Activated T-cell treated with anti-CD3 and anti-CD28 coated beads, Interleukin-2, amount 50 U/mL, for 1 hour (primary cell): ENCODE measurements at places on chromosomes 4 and X.

DNA sequence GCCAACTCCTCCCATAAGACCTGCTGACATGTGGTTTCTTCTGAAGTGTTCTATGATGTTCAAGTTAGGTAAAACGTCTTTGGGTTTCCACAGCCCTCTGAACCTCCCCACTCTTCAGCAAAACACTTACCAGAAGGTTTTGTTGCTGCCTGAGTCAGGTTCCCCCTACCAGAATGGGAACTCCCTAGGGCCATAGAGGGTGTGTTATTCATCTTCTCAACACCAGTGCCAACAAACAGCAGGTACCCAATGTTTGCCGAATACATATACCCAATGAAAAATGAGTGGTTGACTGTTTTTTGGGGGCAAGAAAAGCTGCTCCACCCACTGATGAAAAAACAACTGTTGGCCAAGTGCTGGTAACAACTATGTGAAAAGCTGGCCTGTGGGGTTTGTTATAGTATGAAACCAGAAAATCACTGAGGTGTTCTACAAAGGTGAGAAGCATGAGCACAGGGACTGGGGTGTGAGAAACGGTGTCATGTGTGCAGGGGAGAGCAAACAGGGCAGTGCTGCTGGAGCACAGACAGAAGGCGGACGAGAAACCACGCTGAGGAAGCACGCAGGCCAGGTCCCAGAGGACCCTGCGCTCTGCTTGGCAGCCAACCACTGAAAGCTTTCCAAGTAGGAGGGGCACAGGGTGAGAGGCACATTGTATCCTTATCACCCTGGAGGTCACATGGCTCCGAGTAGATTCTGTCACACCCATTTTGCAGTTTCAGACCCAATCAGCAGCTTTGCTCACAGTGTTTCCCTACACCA lies 28.8 kb downstream of the ATP8A1 start:
- DNase-seq: peak; percentile 42

GRCh38 chrX:2697306-2697705 lies 6.2 kb downstream of the CD99 start:
- DNase-seq: no peak

DNA sequence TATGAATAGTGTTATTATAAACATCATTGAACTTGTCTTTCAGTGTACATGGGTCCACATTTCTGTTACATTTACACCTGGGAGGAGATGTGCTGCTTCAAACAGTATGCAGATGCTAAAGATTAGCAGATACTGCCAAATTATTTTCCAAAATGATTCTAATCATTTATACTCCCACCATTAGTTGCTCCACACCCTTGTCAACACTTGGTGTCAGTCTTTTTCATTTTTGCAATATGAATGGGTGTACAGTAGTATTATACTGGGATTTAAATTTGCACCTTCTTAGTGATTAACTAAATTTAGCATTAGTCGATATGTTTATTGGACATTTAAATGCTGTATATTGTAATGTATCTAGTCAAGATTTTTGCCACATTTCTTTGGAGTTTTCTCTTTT lies 131.6 kb upstream of the GRID2 start:
- DNase-seq: no peak

DNA sequence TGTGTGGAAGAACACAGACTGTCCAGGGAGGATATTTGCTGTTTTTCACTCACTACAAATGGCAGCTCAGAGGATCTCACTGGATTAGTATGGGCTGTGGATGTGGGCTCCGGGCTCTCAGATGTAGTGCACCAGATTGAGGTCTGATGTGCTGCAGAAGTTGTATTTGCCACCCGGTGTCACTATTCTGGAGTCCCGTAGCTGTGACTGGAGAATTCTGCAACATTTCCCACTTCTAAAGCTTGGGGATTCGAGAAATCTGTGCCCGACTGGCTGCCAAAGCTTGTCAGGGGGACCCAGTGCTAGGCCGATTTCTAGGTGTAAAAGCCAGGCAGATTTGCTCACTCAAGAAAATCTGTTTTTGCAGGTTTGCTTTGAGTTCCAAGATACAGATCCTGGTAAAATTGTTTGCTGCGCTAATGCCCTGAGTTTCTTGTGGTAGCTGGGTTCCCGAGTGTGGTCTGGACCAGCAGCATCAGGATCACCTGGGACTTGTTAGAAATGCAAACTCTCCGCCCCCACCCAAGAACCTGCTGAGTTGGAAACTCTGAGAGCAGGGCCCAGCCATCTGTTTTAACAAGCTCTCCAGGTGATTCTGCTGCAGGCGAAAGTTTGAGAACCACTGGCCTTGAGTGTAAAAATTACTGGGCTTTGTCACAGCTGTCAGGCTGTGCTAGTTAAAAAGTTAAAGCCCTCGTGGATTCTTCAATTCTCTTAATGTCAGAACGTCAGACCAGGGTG lies 18.1 kb downstream of the KIT start:
- no peak for DNase-seq

DNA sequence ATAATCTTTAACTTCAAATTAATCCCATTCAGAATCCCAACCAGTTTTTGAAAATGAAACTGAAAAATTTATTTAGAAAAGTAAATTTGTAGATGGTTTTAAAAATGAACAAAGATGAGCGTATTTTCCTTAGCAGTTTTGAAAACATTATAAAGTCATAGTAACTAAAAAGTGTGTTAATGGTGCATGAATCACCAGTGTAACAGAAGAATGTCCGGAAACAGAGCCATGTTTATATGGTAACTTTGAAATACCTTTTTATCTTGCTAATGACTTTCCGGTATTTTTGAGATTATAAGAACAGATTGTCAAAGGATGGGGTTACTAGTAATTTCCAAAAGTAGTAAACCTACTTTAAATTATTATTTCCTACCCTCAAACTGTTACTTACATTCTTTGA lies 145.9 kb downstream of the IRS4 start:
- DNase-seq: no peak

- DNase-seq: no peak
Observed at GRCh38 chrX:45172890-45173289, 27.8 kb downstream of the DIPK2B start.

DNA sequence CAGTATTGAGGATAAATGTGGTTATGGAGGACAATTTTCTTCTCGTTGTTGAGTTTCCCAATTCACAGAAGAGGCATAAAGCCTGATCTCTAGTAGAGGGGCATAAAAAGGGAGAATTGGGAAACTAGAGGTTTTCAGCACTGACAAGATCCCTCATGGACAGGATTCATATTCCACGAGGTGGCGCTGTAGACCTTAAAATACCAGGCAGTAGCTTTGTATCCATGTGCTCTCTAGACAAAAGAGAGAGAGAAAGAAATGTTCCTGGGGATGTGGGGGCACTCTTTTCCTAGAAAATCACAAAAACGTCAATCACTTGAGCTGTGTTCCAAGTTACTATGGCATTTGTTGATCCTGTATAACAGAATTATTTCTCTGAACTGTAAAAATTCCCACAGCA lies 128.3 kb downstream of the MAGEE1 start:
- DNase-seq: no peak

- no peak for DNase-seq
Observed at GRCh38 chr4:38463268-38463958, 200.6 kb upstream of the KLF3 start.

GRCh38 chr4:152698089-152698499 lies 18.3 kb upstream of the TMEM154 start:
- no peak for DNase-seq

DNA sequence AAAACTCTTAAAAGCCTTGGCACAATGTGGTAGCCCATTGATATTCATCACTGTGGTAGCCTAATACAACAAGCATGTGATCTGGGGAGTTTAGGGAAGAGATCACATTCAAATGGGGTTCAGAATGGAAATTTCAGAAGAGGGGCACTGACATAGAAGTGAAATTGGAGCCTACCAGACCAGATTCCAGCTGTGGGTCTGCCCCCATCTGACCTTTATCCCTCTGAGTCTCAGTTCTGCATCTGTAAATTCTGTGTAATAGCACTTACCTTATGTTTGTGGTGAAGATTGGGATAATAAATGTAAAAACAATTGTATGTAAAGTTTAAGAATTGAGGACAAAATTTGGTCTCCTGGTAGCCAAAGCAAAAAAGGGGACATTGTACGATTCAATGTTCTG lies 320.4 kb upstream of the BOD1L1 start:
- no peak for DNase-seq

DNA sequence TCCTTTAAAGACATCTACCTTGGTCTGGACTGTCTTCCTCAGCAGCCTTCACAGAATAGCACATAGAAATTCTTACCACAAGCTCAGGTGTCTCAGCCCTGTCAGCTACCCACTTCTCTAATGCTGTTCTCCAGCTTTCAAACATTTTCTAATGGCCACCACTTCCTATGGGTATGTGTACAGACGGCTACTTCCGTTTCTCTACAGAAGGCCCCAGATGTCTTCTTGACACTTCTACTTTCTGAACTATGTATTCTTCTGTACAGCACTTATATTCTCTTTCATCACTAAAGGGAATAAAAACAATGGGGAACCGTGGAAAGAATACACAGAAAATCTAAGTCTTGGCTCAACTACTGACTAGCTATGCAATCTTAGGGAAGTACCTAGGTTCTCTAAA lies 13.3 kb downstream of the OPHN1 start:
- no peak for DNase-seq

GRCh38 chr4:106318511-106318910 lies 2.2 kb downstream of the AIMP1 start:
- DNase-seq: no peak

DNA sequence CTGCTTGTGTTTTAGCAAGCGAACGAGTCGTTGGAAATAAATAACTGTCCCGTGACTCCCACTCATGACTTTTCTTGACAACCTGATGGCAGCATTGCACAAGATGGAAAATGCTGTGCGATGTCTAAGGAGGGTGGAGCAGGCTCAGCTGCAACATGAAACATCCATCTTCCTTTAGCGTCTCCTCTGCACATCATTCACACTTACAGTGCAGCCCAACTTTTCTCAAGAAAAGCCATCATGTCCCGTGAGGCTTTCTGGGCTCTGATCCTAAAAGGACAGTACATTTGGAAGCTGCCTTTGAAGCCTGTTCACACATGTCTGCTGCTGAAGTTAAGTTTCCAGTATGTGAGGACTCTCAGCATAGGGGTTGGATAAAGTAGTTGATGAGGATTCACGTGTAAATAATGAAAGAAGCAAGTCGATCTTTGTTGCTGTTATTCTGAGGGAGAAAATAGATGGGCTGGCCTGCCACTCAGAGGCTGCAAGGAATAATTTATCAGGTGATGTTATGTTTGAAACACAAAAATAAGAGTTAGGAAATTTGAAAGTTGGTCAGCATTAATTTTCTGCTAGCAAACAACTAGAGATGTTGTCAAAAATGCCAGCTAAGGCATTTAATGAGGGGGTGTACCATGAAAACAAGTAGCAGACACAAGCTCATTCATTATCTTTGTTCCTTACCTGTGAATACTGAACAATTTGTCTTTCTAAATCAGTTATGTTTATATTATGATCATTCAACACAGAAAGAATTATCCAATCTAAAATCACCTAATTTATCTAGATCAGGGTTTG lies 328.7 kb upstream of the ZFP42 start:
- no peak for DNase-seq

DNA sequence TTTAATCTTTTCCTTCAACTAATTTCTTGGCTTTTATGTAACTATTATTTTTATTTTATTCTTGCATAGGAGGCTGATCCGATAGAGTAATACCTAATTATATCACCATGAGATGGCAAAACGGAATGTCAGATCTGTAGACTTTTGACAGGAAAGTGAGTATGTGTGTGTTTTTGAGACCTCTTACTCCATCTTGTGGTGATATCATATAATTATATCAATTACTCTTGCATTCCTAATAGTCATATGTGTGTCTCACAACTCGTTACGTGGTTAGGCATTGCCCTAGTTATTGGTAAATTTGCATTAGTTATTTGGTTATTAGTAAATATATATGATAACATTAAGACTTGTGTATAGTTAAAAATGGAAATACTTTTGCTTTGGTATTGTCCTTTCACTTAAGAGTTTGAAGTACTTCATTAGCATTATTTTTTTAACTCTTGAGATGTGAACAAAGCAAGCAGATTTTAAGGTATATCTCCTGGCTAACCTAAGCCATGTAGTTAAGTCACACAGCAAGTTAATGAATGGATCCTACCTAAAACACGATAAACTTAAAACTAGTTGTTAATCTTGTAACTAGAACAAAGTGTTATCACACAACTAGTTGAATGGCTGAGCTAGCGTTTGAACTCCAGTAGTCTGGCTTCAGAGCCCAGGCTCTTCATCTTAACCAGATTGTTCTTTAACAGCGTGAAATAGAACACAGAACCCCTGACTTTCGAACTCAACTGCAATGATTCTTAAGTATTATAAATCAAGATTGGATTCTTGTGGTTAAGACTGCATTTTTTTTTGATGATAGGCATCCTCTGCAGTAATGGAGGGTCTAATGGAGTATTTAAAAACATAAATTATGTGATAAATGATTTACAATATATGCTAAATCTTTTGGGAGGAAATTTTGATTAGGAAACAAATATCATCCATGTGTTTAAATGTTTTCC lies 67.1 kb downstream of the PGRMC2 start:
- no peak for DNase-seq

DNA sequence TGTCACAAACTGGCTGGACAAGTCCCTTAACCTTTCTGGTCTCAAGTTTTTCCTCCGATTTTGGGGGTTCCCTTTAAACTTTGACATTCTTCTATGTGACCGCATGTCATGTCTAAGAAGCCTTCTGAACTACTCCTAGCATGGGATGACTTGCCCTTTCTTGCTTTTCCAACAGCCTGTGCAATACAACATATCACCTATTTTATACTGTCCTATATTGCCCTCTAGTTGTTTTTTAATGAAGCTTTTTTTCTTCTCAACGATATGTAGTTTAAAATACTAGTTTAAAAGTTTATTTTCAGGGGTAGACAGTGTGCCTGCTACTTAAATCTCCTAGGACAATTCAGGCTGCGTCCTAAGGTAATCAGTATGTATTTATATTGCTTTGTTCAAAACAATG lies 1.0 kb upstream of the IGBP1 start:
- no peak for DNase-seq

- DNase-seq: no peak
Observed at GRCh38 chrX:153853180-153853901, 23.0 kb upstream of the PDZD4 start.

- DNase-seq: no peak
Observed at GRCh38 chrX:154313147-154313546, 17.6 kb downstream of the TKTL1 start.

GRCh38 chr4:110454441-110454840 lies 21.5 kb upstream of the ENPEP start:
- DNase-seq: no peak

- DNase-seq: no peak
Observed at GRCh38 chrX:96655947-96656623, 28.6 kb upstream of the DIAPH2 start.

DNA sequence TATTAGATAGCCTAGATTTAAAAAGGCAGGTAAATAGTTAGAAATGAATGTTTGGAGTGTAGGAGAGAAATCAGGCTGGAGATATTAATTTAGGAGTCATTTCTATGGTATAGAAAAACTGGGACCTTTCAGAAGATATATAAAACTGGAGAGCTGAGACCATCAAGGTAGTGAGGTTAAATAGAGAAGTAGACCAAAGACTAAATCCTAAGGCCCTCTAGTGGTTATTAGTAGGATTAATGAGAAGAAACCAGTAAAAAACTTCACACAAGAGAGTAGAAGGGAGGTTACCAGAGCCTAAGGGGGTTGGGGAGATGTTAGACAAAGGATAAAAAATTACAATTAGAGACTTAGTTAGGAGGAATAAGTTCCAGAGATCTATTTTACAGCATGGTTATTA lies 351.0 kb upstream of the SPANXN1 start:
- no peak for DNase-seq
